GM23338 (cell line): ENCODE measurements at places on chromosomes 4 and X.

DNA sequence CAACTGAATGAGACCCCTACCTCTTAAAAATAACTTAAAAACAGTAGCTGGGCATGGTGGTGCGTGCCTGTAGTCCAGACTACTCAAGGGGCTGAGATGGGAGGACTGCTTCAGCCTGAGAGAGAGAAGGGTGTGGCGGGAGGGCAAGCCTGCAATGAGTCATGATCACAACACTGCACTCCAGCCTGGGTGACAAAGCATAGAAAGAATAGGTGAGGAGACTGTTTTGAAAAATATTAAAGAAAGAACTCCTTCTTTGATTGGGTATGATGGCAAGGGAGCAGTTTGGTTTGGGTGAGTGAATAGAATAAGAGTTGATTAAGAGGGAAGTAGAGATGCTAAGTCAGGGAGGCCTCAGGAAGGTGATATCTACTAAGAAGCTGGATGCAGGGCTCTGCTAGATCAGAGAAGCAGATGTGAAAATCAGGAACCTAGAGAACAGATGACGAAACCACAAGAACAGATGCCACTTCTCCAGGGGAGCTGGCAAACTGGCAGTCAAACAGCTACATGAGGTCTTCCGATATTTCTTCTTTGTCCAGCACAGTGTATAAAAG, 318.6 kb downstream of the OPHN1 start:
- DNase-seq, result no peak

DNA sequence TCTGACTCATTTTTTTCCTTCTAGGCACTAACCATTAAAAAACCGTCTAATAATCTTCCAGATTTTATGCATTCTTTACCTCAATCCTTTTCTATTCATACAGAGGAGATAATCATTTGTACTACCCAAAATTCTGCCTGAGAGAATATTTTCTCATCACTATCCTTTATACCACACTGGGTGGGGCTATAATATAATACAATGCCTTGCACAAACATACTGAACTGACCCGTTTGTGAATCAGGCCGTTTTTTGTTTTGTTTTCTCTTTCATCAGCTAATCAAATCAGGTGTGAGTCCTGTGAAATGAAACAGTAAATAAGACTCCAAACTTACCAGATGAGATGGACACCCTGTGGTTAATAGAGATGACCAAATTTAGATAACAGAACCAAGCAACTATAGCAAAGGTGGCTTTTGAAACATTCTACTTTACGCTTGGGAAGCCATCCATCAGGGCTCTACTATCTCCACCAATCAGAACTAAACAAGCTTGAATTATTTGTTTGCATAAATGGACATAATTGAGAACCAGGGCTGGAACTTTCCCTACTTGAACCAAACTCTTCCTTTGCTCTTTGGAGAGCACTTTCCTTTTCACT, 573.0 kb downstream of the GABRG1 start:
- DNase-seq, result no peak

- peak; percentile 47 for DNase-seq
Measured at GRCh38 chrX:147476008-147476407, 435.7 kb upstream of the FMR1 start.

DNA sequence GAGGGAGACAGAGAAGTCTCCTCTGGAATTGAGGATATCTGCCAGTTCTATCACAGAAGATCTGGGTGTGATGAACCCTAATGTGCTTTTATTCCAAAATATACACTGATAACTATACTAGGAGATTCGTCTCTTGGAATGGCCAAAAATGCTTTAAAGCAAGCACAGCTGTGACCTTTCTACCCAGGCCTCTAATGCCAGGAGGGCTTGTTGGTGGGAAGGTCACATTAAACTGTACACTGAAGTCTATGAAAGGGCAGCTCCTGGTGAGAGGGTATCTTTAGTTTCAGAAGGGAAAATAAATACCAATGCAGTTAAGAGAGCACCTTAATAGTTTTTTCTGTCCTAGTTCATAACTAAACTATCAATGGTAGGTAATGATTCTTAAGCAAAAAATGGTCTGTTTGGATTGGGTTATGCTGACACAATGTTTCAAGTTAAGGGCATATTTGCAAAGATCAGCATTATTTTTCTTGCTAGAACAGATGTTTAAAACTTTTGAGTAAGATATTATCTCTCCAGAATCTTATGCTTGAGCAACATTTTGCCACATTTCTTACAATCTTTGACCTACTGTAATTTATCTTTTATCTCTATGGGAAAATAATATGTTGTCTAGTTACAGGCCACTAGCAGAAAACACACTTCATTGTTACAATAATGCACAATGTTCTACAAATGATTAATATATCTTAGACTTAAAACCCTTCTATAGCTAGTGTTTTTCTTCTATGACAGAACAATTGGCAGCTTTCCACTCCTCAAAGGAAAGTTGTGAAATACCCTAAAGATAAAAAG, 59.6 kb downstream of the SEC24D start:
- no peak for DNase-seq

GRCh38 chrX:30215357-30215843, at the start of gene MAGEB2:
Gene MAGEB2, plus strand, starts transcription at chrX:30215563. Its CDS starts 3,018 bp downstream, at chrX:30218581.
- DNase-seq, result peak; percentile 36

- DNase-seq, result no peak
Measured at GRCh38 chr4:140069066-140069465, 84.9 kb downstream of the MAML3 start.

- no peak for DNase-seq
Measured at GRCh38 chrX:68666580-68666979, 19.1 kb downstream of the STARD8 start.

- no peak for DNase-seq
Measured at GRCh38 chr4:1722551-1723118, 1.3 kb downstream of the TACC3 start.

DNA sequence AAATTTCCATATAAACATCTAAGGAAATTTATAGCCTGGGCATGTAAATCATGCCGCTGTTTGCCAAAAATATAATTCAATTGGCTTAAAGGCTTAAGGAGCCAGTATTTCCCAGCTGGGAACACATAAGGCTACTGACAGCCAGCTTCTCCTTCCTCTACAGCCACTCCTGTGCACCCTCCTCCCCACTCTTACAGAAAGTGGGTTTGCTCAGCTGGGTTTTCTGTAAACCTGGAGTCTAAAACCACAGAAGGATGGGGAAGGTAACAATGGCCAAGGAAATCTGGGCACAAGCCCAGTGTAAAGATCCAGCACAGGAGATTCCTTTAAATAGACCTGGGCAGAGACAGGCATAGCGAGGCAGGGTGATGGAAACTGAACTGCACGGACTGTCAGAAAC, 18.5 kb downstream of the ACSL1 start:
- DNase-seq, result no peak

DNA sequence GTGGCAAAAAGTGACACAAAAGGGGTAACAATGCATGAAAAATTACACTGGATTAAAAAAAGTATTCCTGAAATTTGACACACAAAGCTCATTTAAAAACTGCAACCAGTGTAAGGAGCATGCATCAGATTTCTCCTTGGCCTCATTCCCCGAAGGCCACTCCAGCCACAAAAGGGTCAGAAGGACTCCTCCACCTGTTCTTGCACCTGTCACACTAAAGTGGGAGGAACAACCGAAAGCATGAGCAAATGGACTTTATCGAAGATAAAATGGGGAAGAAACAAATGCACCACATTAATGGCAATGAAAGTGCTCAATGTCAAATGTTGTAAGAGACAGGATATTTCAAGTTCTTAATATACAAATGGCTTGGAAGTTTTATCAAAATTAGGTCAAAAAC, 88.2 kb downstream of the ADGRA3 start:
- DNase-seq, result no peak

DNA sequence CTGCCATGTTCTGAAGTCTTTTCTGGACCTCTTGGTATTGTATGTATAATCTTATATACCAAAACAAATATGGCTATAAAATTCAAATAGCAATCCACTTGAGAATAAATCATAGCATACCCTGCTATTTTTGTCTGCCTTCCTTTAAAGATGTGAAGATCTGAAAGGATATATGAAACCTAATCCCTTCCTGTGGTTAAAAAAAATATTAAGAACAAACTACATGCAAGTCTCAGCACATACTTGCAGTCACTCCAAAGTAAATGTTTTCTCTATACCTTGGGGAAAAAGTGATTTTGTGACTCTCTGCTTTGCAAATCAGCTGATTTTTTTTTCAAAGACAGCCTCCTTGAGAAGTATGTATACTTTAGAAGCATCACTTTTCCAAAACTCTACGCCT, 322.9 kb downstream of the ANKRD50 start:
- no peak for DNase-seq
